SJSA1 (cell line): ENCODE measurements at places on chromosomes 6 and 20.

GRCh38 chr20:23151885-23152284 lies 65.8 kb upstream of the CD93 start:
- no peak for DNase-seq

DNA sequence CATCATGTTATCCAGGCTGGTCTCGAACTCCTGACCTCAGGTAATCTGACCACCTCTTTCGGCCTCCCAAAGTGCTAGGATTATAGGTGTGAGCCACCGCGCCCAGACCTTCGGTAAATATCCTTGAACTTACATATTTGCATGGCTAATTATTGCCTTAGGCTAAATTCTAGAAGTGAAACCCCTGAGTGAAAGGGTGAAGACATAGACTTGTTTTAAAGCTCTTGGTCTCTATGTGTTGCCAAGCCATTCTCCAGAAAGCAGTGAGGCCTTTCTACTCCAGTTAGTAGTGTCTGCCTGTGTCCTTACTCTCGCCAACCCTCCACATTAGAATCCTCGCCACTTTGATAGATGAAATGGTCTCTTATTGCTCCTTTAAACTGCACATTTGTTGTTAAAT lies 2.6 kb upstream of the NOTCH4 start:
- no peak for DNase-seq

DNA sequence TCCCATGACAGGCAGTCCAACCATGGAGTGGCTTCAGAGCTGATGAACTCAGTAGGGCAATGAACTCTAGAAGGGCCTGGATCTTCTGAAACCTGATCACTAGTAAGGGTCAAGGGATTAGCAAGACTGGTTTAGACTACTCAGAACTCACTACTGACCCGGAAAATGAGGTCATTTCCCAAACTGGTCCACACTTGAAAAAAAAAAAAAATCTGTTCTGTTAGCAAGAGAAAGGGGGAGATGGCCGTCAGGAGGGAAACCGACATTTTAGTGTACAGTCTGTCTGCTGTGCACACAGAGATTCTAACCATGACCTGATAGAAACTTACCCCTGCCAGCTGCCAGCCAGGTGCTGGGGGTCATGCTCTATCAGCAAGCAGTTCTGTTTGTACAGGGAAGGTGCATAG lies 262.4 kb upstream of the AGPAT4 start:
- no peak for DNase-seq

GRCh38 chr20:45347936-45348778 lies at the start of gene SDC4:
Gene SDC4 (minus strand): TSS chr20:45348424. CDS start chr20:45348384, 40 bp downstream.
- DNase-seq: peak; percentile 88

DNA sequence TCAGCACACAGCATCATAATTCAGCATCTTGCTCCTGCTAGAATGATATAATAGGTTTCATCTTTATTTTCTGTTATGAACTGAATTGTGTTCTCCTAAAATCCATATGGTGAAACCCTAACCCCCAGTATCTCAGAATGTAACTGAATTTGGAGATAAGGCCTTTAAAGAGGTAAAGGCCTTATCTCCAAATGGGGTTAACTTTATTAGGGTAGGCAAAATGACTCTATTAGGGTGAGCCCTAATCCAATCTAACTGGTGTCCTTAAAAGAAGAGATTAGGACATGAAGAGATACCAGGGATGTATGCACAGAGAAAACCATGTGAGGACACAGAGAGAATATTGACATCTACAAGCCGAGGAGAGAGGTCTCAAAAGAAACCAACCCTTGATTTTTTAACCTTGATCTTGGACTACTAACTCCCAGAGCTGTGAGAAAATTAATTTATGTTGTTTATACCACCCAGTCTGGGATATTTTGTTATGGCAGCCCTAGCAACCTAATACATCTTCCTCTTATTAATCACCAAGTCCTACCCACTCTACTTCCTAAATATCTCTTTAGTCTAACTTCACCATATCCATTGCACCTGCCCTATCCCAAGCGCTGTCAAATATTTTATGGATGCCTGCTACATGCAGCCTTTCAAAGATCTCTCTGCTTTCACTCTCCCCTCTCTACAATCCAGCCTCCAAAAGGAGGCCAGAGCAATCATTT lies 8.5 kb upstream of the MRS2 start:
- DNase-seq: no peak

DNA sequence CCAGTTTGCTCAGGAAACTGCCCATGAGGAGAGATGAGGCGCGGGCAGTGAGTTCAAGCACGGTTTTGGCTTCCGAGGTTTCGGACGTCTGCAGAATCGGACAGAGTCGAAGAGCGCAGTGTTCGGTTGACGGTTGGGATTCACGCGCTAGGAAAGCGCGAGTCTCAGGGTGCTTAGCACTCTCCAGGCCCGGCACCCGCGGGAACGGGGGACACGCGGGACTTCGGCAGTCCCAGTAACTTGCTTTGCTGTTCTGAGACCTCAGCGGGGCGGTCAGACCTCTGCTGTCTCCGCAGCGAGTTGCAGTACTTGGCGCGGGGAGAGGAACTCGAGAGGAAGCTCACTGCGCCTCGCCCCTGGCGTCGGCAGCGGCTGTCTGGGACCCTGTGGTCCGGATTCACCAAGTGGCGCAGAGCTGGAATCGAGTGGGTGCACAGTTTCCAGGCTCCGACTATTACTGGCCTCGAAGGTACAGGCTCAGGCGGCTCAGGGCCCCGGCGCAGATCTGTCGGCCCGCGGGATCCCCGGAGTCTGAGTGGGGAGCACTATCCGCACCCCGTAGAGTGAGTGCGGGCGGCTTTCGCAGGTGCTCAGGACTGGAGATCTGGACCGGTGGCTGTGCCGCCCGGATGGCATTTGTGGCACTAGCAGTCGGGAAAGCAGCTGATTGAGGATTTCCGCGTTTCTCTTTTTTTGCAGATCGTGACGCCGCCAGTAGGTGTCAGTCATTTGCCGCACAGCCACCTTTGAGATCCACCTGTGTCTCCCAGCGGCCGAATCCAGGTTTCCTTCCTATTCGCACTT lies at the start of gene POM121L2:
Gene POM121L2 (minus strand): TSS at position 128 of the 804 bp plus-strand sequence. CDS start 103 bp downstream, at position 25.
- DNase-seq: no peak

DNA sequence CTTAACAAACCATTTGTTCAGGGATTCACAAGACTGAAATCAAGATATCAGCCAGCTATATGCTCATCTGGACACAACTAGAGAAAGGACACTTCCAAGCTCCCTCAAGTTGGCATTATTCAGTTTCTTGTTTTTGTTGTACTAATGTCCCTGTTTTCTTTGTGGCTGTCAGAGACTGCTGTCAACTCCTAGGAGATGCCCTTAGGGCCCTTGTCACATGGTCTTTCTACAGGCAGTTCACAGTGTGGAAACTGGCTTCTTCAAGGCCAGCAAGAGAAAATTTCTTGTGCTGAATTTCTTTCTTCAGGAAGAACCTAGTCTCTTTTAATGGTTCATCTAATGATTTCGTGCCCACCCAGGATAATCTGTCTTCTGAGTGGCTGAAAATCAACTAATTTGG lies 677.2 kb upstream of the MAN1A1 start:
- no peak for DNase-seq

- DNase-seq: no peak
These were observed 73.5 kb downstream of the ECT2L start for GRCh38 chr6:138869398-138869797.

DNA sequence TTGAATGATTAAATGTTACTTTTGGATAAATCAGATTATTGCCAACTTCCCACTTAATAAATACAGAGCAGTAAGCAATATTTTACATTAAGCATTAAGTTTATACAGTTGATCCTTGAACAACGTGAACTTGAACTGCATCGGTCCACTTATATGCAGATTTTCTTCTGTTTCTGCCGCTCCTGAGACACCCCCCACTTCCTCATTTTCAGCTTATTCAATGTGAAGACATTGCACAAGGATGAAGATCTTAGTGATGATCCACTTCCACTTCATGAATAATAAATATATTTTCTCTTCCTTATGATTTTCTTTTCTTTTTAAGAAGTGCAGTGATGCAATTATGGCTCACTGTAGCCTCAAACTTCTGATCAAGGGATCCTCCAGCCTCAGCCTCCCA lies 167.2 kb downstream of the LINC00237 start:
- DNase-seq: no peak

DNA sequence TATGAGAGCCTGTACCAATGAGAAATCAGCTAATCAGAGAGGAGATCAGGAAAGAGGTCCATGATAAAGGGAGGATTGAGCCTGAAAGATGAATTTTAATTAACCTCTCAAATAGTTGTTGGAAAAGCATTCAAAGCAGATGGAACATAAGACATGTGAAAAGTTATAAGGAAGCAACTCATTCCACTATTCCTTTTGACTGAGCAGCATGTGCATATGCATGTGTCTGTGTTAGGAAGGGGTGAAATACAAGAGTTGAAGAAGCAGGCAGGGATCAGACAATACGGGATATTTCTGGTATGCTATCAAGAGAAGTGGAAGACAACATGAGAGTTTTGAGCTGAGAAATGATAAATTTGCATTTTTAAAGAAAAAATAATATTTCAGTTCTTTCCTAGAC lies 624.8 kb upstream of the PTCHD4 start:
- DNase-seq: no peak

DNA sequence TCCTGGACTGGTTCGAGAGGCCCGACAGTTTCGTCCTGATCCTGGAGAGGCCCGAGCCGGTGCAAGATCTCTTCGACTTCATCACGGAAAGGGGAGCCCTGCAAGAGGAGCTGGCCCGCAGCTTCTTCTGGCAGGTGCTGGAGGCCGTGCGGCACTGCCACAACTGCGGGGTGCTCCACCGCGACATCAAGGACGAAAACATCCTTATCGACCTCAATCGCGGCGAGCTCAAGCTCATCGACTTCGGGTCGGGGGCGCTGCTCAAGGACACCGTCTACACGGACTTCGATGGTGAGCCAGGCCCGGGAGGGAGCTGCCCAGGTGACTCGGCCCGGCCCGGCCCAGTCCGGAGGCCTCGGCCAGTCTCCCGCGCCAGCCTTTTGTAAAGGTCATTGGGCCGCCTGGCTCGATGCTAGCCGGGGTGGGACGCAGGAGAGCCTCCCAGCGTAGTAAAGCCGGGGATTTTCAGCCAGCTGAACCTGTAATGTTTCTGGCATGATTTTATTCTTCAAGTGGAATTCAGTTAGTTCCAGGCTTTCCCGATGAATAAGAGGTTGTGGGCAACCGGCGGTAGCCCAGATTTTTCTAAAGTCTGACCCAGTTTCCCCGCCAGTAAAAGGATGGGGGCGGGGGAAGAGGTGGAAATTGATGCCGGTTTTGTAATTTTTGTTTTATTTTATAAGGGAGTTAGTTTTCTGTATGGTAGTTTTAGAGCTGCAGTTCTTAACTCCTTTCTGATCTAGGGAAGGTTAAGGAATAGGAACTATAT lies 1.4 kb downstream of the PIM1 start:
- peak; percentile 44 for DNase-seq

DNA sequence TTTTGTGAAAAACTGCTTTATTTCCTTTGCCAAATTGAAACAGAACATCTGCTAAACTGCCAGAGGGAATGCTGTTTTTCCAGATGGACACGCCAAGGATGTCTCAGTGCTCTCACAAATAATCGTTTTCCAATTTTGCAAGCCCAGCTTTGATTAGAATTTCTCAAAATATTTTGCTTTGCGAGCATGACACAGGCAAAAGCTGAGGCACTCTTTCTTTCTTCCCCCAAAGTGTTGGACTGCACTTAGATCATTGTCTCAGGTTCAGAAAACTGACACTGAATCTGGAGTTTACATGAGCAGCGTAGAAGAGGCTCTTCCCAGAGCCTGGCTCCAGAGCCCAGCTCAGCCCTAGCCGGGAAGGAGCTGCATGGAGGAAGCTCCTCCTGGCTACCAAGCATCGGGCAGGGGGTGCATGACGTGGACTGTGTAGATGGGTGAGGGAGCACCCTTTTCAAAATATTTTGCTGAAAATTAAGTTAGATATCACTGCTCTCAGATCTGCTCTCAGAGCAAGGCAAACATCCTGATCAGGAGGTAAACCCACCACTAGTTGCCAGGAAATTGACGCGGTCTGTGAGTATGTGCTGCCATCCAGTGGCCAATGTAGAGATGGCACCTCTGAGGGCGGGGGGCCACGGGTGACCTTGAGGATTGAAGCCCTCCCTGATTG lies 107.5 kb downstream of the SLC22A3 start:
- DNase-seq: no peak

DNA sequence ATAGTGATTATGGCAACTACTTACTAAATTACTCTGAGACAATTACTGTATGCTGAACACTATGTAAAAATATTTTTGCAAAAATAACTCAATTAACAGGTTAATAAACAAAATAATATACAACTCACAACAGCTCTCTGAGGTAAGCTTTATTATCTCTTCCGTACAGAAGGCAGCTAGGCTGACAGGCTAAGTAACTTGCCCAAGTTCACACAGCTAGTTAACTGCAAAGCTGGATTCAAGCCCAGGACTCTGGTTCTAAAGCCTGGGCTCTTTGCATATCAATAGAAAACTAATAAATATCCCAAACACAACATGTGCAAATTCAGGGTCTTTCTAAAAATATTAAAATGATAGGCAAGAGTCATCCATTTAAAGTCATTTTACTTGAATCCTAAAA lies 169.5 kb upstream of the BEND3 start:
- DNase-seq: no peak

GRCh38 chr6:149593408-149593807 lies 27.2 kb downstream of the GINM1 start:
- DNase-seq: no peak

GRCh38 chr6:1770968-1771723 lies 161.4 kb downstream of the FOXC1 start:
- no peak for DNase-seq

DNA sequence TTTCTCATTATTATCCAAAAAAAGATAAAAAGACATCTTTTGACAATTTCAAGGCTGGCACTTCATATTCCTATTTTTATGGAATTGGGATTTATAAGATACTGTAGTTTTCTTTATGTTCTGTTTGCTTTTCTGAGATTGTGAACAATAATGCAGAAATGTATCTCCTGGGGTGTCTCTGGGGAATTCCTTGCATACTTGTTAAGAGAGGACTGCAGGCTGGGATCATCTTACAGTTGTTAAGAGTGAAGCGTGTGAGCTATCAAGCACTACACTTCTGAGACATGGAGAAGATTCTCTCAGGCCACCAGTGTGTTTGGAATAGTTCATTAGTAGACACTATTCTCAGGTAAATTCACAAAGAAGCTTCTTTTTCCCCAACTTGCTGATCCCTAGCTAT lies 963.3 kb upstream of the GJE1 start:
- DNase-seq: no peak

- no peak for DNase-seq
These were observed 95.0 kb downstream of the NKAIN2 start for GRCh38 chr6:123898665-123899064.

DNA sequence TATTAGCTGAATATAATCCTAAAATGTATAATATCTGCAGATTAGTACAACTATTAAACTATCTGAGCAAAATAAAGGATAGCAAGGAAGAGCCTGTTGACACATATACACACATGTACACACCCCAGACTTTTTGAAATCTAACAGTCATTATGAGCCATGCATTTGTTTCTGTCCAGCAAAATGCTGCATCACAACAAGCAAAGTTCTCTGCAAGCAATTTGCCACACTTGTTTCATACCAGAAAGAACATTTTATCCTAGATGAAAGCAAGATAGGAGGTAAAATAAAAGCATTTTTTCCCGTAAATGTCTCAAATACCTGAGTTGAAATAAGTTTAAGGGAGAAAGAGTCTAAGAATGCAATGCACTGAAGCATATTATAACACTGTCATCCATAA lies 145.2 kb downstream of the COL21A1 start:
- no peak for DNase-seq
